ENCODE measurements at places on chromosomes 12 and 14.

GRCh38 chr14:103624860-103625259 is 4.2 kb upstream of the KLC1 start:
- no peaks in the 10 kb centered on the region for H3K27me3 ChIP-seq
- DNase-seq = no peak
- no peak overlapping the region for H3K27ac ChIP-seq

GRCh38 chr12:71556875-71557274 is 106.8 kb downstream of the ZFC3H1 start:
- H3K36me3 ChIP-seq = no peaks in the 10 kb centered on the region
- no peak for DNase-seq
- H3K27me3 ChIP-seq = no peaks in the 10 kb centered on the region
- H3K4me1 ChIP-seq = peaks cover 12% of the 10 kb centered on the region

GRCh38 chr12:123134271-123134671 is 16.6 kb downstream of the PITPNM2 start:
- H3K4me3 ChIP-seq = no peak overlapping the region
- H3K36me3 ChIP-seq = peaks cover 2% of the 10 kb centered on the region
- DNase-seq = no peak
- no peak overlapping the region for H3K27ac ChIP-seq
- no peaks in the 10 kb centered on the region for H3K27me3 ChIP-seq

GRCh38 chr14:49553892-49554291 is 32.3 kb downstream of the RPS29 start:
- no peak overlapping the region for H3K4me3 ChIP-seq
- peaks cover 32% of the 10 kb centered on the region for H3K4me1 ChIP-seq
- H3K36me3 ChIP-seq = peaks cover 12% of the 10 kb centered on the region
- DNase-seq = no peak

GRCh38 chr14:67641902-67642749 is 22.4 kb downstream of the ARG2 start:
- H3K27me3 ChIP-seq = no peaks in the 10 kb centered on the region
- no peak overlapping the region for H3K4me3 ChIP-seq
- H3K4me1 ChIP-seq = no peaks in the 10 kb centered on the region

GRCh38 chr14:58805605-58806409 is 168.0 kb downstream of the DACT1 start:
- H3K27me3 ChIP-seq = no peaks in the 10 kb centered on the region
- no peak for DNase-seq
- no peak overlapping the region for H3K27ac ChIP-seq

Measured in WTC11 (cell line).